ENCODE measurements at places on chromosomes 7 and 10. TPM values are rescaled to one million over a fixed set of nuclear protein-coding genes. Genes with fewer than 3 reads are reported as not detected.

DNA sequence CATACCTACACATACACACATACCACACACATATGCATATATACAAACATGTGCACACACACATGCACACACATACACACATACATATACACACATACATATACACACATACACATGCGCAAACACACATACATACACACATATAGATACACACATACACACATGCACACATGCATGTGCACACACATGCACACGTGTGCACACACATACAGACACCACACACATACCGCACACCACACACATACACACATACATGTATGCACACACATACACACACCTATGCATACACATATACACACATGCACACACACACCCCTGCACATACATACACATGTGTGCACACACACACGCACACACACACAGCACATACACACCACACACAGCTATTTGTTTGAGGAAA, 236.5 kb downstream of the WDR11 start:
- no peak for DNase-seq

TMEM236 gene
- total RNA-seq, result 0.65 TPM

SFXN2 gene
- total RNA-seq, result 10.4 TPM

- DNase-seq, result no peak
These were observed 119.0 kb upstream of the SORCS3 start for GRCh38 chr10:104521901-104522694.

ICA1 gene
- total RNA-seq, result 4.6 TPM

HPS1 gene
- 58.5 TPM for total RNA-seq

- no peak for DNase-seq
These were observed 84.6 kb downstream of the AKAP9 start for GRCh38 chr7:92025260-92025659.

TMEM270 gene
- total RNA-seq, result not detected

- DNase-seq, result no peak
These were observed 120.3 kb downstream of the ANLN start for GRCh38 chr7:36509962-36510361.
